ENCODE measurements at places on chromosomes 13 and 19.

DNA sequence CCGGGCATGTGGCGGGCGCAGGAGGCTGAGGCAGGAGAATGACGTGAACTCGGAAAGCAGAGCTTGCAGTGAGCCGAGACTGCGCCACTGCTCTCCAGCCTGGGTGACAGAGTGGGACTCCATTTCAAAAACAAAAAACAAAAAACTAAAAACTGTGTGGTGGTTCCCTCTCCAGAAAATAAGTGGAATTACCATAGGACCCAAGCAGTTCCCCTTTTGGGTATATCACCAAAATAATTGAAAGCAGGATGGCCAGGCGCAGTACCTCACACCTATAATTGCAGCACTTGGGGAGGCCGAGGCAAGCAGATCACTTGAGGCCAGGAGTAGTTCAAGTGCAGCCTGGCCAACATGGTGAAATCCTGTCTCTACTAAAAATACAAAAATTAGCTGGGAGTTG lies 15.7 kb upstream of the LDLR start:
- peak; percentile 28 for DNase-seq

DNA sequence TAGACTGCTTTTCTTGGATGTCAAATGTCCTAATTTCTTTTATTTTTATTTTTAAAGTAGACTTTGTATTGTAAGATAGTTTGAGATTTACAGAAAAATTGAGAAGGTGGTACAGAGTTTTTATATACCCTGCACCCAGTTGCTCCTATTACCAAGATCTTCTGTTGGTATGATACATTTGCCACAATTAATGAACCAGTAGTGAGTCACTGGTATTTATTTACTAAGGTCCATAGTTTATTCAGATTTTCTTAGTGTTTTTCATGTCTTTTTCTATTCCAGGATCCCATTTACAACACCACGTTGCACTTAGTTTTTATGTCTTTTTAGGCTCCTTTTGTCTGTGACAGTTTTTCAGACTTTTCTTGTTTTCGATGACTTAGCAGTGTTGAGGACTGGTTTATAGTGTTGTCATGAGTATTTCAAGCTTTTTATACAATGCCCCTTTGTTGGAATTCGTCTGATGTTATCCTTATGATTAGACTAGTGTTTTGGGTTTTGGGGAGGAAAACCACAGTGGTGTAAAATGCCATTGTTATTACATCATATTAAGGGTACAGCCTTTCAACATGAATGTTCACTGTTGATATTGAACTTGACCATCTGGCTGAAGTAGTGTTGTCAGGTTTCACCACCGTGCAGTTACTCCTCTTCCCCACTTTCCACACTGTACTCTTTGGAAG lies 35.9 kb downstream of the COG3 start:
- no peak for DNase-seq

DNA sequence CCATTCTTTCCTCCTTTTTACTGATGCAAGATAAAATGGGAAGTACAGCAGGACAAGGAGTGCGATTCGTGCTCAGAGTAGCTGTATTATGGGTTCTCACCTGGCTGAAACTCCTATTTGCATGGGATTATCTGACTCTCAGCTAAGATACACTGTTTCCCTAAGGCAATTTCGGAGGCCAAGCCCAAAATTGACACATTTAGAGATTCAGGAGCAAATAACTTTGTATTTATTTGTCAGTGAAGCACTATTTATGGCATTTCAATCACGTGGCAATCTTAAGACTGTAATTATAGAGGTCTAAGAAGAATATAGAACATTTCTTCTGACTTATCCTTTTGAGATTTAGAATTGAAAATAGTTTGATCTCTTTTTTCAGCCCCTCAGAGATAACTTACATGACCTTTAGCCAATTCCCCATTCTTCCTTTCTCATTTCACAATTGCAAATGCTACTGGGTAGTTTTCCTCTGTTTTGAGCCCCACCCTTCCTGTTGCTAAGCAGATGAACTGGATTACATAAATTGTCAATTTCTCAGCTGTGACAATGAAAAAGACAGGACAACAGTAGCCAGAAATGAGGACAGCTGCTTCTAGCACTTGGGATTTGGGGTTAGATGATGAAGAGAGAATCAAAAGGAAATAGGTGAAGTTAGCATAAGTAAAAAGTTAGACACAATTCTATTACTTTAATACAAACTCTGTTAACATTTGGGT lies 122.7 kb upstream of the FRY start:
- DNase-seq = peak; percentile 85

DNA sequence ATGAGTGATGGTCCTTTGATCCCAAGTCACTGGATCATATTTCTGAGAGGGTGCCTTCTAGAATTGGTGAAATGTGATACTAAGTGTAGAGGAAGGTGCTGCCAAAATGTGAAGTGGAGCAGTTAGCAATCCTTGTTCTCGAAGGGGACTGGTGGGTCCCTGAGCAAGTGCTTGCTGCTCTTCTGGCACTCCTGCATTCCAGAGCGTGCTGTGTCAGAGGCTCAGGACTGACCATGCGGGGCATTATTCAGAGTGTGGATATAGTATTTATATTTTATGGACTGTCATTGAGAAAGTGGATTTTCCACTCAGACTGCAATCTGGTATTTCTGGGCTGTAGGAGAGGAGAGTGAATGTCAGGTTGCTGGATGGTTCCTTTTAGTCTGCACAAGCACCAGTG lies 152.6 kb upstream of the KL start:
- DNase-seq = no peak

- peak; percentile 95 for DNase-seq
Observed at GRCh38 chr19:55062735-55063491, at the start of gene RDH13. Gene RDH13, minus strand, starts transcription at chr19:55063148. Its CDS starts 116 bp downstream, at chr19:55063032.

DNA sequence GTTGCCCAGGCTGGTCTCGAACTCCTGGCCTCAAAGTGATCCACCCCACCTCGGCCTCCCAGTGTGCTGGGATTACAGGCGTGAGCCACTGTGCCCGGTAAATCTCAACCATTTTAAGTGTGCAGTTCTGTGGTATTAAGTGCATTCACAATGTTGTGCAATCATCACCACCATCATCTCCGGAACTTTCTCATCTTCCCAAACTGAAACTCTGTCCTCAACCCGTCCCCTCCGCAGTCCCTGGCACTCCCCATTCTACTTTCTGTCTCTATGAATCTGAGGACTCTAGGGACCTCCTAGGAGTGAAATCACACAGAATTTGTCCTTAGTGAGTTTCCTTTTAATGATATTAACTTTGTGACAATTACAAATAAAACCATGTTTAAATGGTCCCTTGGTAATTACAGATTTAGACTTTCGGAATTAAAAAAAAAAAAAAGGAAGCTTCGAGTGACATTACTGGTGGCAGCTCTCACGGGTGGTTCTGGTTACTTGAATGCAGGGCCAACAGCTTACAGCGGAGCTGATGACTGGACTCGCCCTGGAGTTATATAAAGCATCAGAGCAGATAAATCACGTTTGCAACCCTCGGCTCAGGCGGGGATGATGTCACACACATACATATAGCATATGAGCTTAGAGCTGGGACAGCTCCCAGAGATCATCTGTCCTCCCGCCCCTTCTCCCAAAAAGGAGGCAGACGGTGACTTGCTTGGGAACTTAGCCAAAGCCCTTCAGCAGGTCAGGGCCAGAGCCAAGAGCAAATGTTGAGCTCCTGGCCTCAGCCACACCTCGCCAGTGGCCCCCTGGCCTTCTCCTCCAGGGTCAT lies 89.8 kb downstream of the ZNF557 start:
- peak; percentile 92 for DNase-seq

DNA sequence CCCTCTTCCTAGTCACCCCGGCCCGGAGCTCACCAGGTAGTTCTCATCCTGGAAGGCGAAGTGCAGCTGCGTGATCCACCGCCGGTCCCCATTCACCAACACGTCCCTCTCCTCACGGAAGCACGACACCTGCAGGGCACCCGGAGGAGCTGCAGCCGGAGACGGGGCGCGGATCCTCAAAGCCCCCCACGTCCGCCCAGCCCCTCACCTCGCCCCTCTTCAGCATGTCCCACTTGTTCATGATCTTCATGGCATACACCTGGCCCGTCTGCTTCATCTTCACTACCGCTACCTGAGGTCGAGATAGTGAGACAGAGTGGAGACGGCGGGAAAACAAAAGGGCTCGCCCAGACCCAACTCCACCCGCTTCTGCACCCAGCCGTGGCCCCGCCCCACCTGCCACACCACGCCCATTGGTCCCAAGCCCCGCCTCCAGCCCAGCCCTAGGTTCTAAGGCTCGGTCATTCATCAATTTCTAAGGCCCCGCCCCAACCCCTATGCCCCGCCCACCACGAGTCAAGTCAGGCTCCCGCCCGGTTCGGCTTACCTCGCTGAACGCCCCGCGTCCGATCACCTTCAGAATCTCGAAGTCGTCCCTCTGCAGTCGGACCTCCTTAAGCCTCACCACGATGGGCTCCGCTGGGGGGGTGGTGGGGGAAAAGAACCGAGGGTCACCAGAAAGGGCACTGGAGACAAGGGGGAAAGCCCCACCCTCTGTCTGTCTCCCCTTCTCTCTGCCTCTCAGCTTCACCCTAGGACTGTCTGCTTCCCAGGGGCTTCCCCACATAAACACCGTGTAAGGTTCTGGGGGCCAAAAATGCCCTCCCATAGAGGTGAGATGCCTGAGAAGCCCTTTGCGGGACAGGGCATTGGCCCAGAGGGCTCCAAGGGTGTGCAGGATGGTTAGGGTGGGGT lies 2.8 kb downstream of the DMPK start:
- DNase-seq = peak; percentile 20

DNA sequence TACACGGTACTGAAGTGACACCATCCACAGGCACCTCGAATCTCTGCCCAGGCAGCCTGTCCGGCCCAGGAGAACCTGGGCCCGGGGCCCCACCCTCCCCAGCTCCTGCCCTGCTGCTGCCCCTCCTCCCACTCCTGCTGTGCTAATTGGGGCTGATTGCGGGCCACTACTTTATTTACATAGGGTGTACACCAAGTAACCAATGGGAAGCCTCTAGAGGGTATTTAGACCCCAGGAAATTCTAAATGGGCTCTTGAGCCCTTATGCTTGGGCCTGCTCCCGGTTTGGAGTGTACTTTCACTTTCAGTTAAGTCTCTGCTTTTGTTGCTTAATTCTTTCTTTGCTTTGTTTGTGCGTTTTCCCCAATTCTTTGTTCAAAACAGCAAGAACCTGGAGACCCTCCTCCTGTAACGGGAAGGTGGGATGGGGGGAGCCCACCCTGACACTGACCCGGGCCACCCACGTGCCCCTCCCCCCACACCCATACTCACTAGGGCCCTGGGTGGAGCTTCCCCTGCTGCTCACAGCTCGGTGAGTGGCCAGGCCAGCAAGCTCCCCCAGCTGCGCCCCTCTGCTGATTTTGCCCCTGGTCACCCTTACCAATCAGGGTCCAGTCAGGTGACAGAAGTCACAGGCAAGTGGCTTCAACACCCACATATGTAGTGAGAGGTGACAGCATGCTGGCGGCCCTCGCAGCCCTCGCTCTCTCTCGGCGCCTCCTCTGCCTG lies 9.4 kb downstream of the SCGB2B2 start:
- no peak for DNase-seq

DNA sequence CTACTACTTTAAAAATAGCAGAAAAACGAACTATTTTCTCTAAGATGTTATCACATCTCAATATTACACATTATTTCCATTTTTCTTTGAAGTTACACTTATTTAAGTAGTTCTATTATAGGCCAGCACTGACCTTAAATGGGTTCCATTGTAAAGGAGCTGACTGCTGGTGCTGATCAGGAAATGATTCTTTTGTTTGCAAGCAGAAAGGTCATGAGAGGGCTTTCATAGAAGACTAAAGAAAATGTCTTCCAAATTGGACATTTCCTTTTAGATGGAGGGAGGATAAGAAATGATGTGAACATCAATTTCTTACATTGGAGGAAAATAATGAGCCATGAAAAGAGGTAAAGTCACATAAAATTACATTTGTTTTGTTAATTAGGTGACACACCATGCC lies 96.2 kb downstream of the SUCLA2 start:
- DNase-seq = no peak

DNA sequence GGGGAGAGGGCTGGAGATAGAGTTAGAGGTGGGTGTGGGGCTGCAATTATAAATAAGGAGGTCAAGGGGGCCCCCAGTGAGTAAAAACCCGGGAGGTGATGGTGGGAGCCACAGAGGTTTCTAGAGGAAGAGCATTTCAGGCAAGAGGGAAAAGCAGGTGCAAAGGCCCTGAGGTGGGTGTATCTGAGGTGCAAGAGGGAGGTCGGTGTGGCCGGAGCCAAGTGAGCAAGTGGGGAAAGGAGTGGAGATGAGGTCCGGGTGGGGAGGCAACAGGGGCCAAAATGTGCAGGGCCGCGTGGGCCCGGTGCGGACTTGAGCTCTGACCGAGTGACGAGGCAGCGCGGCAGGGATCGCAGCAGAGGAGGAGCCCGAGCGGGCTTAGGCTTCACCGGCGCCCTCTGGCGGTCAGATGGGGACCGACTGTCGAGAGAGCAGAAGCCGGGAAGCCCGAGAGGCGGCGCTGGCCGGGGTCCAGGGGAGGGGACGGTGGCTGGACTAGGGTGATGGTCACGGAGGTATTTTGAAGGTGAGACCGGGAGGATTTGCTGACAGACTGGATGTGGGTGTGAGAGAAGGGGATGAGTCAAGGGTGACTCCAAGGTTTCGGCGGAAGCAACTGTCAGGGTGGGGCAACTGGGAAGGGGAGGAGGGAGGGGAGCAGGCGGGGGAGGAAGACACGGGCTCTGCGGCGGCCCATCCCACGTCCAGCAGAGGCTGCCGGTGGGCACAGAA lies 17.7 kb upstream of the SPACA4 start:
- peak; percentile 85 for DNase-seq

- no peak for DNase-seq
Observed at GRCh38 chr13:50228527-50228926, 213.3 kb downstream of the KCNRG start.

- DNase-seq = no peak
Observed at GRCh38 chr19:19110410-19111135, 27.7 kb downstream of the TMEM161A start.

- peak; percentile 19 for DNase-seq
Observed at GRCh38 chr13:110173247-110173818, 133.6 kb downstream of the COL4A1 start.

GRCh38 chr13:54092686-54093085 lies 1064.1 kb downstream of the OLFM4 start:
- DNase-seq = no peak

GRCh38 chr19:2060884-2061494 lies 9.9 kb upstream of the MKNK2 start:
- DNase-seq = peak; percentile 87

DNA sequence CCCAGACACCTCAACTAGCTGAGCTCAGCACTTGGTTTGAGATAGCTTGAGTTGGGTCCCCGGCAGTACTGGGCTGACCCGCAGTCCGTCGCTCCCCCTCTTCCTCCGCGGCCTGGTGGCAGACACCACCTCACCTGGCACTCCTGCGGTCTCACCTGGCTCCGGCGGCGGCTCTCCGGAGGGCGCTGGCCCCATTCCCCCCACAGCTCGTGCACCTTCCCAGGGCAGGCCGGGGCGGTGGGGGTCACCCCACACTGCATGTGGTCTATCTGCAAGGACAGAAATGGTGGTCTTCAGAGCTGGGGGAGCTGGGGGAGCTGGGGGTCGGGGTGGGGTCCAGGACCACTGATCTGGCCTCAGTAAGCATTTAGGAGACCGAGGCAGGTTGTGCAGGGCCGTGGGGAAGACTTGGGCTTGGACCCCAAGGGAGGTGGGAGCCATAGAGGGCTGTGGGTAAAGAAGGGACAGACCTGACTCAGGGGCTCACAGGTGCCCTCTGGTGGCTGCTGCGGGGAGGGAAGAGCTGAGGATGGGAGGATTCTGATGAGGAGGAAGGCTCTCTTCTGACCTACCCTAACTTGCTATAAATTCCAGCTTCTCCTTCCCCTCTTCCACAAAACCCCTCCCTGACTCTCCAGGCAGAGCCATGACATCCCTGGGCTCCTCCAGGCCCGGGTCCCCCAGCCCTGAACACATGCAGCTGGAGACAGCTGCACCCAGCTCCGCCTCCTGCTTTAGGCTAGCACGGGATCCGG lies 6.7 kb upstream of the PLIN4 start:
- peak; percentile 62 for DNase-seq
